DMS153 (cell line): ENCODE measurements at places on chromosomes 11 and 22.

GRCh38 chr11:65574811-65575567 is 864 bp upstream of the EHBP1L1 start:
- DNase-seq: no peak

DNA sequence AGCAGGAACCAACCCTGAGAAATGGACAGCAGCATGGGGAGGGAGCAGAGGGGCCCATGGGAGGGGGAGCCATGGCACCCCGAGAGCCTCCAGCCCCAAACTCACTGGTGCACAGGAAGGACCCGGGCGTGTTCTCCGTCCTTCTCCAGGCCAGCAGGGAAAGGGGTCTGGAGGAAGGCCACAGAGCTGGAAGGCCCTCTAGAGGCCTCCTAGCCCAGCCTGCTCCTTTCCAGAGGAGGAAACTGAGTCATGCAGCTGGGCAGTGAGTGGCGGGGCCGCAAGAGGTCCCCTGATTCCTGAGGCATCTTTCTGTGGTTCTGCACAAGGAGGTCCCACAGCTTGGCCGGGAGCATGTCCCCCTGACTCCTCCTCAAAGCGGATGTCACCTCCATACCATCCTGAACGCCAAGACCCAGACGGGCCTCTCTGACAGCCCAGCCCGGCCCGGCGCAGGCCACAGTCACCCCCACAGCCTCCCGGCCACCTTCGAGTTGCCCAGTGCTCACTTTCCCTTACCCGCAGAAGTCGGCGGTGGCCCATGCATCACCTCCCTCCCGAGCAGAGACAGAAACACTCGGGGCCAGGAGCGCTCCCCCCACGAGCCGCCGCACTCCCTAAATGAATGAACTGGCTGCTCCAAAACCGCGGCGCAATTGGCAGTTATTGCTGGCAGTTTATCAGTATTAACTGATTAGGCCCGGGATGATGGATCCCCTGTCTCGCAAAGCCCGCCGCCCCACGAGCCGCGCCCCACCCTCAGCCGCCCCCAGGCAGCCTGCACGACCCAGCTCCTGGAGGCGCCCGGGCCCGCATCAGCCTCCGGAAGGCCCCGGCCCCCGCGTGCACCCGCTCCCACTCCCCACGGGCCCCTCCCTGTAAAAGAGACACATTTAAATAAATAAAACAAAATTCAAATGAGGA is 272.5 kb downstream of the BUD13 start:
- DNase-seq: no peak

GRCh38 chr22:20779014-20779817 is 5.3 kb downstream of the SERPIND1 start:
- no peak for DNase-seq

DNA sequence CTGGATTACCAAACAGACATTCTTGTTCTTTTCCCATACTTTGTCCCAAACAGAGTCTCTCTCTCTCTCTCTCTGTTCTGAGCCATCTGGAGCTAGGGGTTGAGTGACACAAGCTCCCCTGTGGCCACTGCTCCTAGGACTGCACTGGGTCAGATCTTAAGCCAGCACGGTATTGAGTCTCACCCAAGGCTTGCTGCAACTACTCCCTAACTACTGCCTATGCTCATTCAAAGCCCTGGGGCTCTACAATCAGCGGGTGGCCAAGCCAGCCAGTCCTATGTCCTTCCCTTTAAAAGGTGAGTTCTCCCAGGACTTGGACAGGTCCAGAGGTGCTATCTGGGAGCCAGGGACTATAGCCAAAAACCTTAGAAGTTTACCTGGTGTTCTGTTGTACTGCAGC is 385.6 kb downstream of the CNTN5 start:
- DNase-seq: no peak

GRCh38 chr11:133718831-133719230 is 126.5 kb downstream of the SPATA19 start:
- no peak for DNase-seq

- DNase-seq: no peak
Observed at GRCh38 chr11:75029836-75030631, 41.3 kb downstream of the NEU3 start.
